ENCODE measurements at places on chromosomes 2 and 18.

DNA sequence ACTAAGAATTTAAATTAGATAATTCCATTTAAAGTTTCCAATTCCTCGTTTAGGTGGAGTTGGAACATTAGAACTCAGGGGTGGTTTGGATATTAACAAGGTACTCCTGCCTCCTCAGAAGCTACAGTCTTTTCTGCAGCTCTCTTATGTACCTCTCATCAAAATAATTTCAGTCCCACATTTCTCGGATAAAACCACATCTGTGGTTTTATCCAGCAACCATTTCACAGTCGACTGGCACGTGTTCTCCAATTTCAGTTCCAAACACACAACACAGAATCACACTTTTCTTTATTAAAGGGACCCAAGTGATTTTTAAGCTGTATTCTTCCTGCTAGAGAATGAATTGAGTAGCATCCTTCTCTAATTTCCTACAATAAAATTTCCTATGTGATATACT is 22.7 kb upstream of the NFU1 start:
- no peak for DNase-seq

- no peak for DNase-seq
Observed at GRCh38 chr2:214601852-214602633, 191.2 kb downstream of the VWC2L start.

- DNase-seq, result no peak
Observed at GRCh38 chr18:28999726-29000125, 822.8 kb upstream of the CDH2 start.

DNA sequence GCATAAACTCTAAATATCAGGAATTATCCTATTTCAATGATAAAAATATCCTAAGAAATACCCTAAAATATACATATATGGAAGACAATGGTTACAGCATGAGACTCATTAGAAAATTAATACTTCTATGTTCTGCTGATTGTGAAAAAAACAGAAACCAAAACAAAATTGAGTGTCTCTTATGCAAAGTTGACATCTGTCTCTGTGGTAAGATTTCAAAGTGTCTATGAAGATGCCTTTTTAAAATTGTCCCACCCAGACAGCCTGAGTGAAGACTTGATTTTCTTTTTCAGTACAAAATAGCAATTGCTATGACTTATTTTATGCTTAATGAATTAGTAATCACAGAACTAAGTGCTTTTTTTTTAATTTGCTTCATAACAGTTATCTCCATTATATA is 1368.4 kb upstream of the LRRTM1 start:
- DNase-seq, result no peak

DNA sequence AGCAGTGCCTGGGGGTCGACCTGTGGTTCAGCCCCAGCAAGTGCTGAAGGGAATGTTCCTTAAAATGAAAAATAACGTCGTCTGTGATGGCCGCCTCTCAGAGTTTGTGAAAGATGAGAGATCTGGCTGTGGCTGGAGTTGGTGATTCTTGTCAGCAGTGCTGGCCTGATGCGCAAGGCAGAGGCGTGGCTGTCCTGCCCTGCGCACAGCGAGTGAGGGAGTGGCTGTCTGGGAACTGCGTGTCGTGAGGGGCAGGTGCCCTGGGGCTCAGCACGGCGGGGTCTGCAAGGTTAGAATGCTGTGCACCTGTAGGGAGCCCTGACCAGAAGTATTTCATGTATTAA is 8.8 kb downstream of the NFATC1 start:
- DNase-seq, result no peak

DNA sequence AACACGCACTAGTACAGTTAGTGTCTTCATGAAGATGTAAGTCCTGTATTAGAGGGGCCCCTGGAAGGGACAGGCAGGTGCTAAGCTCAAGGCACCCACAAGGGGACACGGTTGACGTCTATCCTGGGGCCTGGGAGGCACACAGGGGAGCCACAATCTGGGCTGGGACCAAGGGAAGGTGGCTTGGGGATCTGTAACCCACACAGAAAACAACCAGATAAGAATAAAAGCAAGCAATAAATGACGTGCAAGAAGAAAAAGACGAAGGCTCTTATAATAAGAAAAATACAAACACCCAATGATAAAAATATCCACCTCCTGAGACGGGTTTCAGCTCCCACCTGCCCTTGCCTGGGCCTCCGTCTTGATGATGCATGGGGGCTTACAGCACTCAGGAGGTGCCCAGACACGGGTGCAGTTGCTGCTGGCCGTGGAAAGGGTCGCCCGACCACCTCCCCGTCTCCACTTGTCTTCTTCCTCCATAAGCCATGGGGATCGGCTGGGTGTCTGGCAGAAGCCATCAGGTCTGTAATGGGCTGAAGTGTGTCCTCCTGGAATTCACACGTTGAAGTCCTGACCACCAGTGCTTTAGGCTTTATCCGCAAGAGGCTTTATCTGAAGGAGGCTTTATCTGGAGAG is 73.9 kb downstream of the TWIST2 start:
- peak; percentile 74 for DNase-seq

DNA sequence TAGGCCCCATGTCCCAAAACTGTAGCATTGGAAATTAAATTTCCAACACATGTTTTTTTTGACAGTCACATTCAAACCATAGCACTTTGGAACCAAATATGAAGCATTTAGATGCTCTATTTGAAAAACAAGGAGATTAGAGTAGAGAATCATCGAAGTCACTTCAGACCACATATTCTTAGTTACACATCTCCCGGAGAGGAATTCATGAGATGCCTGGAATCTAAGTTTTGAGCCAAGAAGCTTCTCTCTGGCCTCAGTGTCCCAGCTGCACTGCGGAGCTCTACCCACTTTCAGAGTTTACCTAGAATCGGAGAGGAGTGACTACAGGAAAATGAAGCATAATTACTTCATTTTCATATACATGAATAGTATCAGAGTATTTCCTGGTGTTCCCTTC is 385.9 kb downstream of the TNS1 start:
- DNase-seq, result no peak

All from cardiac septum (tissue), 1 donor.